Fibroblast of lung (primary cell): ENCODE measurements at places on chromosomes 7 and 10. TPM values are rescaled to one million over a fixed set of nuclear protein-coding genes. Genes with fewer than 3 reads are reported as not detected.
A peak's percentile ranks its signal among the peaks of the same experiment; 100 is the strongest.

Gene C10orf143
- total RNA-seq: 0.51 and 2.0 TPM in 2 replicates

DNA sequence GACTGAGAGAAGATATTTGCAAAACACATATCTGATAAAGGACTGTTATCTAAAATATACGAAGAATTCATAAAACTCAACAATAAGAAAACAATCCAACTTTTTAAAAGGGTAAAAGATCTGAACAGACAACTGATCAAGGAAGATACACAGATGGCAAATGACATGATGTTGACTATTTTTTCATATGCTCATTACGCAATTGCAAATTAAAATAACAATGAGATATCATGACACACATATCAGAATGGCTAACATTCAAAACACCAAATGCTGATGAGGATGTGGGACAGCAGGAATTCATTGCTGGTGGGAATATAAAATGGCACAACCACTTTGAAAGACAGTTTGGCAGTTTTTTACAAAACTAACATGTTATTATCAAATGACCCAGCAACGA, 8.9 kb downstream of the DENND11 start:
- DNase-seq: no peak

DNA sequence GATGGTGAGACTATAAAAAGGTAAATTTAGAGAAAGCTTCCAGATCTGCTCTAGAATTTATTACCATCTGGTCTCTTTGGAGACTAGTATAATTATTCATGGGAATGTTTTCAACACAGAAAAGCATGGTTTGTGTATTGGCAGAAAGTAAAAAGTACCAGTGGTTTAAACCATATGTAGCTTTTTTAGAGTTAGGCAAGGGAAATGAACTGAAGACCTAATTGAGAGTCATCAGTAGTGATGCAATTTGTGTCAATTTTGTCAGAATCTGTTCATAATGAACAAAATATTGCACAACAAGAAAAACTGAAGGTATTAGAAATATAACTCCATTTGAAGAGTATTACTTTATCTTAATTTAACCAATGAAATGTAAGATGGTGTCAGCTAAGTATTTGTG, 181.4 kb downstream of the ADK start:
- peak; percentile 20 for DNase-seq

- DNase-seq: no peak
Observed at GRCh38 chr7:146321301-146321700, 204.7 kb downstream of the CNTNAP2 start.

- no peak for DNase-seq
Observed at GRCh38 chr10:51206500-51206899, 132.2 kb downstream of the PRKG1 start.

DNA sequence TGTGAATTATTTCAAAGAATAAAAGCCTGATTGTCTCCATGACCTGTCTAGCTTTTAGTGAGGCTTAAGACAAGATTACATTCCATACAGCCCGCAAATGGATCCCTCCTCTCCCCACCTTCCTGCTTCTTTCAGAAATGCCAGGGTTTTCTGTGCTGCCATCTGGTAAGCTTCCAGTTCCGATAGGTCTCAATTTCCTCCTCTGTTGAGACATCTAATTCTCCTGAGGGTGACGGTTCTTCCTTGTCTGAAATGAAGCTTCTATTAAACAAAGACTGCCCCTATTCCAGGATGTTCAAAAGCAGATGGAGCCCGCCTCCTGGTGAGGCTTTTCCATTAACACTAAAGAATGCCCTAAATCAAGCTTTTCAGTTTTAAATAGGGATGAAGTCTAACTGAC, 295.6 kb downstream of the PTPRN2 start:
- no peak for DNase-seq

GRCh38 chr7:29556405-29557195, 7.0 kb upstream of the PRR15 start:
- no peak for DNase-seq

- peak; percentile 37 for DNase-seq
Observed at GRCh38 chr10:34576797-34577196, 238.3 kb downstream of the PARD3 start.

- no peak for DNase-seq
Observed at GRCh38 chr7:104328970-104329825, 795 bp downstream of the LHFPL3 start.

DNA sequence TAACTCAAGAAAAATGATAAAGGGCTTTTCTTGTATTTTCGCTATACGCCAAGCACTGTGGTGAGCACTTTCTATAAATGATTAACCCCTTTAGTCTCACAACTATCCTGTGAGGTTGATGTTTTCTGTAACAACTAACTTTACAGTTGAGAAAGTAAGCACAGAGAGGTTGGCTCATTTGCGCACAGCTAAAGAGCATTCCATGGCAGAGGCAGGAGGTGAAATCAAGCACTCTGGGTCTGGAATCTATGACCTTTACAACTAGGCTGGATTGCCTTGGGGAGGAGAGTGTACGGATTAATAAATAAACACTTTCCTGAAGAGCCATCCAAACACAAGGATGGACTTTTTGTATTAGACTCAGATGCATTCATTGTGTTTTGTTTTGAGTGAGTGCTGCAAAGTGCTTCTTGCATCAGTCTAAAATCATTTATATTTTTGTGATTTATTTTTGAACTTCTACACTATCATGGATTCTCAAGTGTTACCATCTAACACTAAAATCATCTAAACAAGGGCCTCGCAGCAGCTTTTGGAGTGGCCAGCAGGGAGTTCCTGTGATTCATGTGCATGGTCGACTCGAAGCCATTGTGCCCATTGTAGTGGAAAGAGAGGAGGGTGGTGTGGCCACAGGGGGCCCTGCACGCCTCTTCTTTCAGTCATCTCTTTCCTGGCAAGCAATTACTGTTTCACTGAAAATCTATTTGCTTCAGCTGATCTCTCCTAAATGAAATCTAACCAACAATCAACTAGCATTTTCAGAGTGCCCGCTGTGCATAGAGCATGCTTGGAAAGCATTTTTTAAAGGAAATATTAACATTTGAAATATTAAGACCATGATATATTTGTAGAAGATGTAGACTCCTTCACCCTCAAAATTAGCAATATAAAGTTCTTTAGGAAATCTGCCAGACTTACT, 633.4 kb upstream of the COBL start:
- DNase-seq: no peak

DNA sequence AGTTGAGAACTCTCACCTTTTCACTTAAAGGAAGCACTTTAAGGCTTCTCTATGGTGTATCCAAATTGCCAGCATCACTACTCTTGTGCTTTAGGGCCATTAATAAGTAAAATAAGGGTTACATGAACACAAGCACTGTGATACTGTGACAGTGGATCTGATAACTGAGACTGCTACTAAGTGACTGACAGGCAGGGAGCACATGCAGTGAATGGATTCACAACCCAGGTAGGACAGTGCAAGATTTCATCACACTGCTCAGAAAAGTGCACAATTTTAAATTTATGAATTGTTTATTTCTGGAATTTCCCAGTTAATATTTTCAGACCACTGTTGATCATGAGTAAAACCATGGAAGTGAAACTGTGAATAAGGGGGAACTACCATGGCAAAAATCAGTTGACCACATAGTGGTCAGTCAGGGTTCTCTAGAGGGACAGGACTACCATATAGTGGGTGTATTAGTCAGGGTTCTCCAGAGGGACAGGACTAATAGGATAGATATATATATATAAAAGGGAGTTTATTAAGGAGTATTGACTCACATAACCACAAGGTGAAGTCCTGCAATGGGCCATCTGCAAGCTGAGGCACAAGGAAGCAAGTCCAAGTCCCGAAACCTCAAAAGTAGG, 20.9 kb upstream of the CYP51A1 start:
- no peak for DNase-seq

- no peak for DNase-seq
Observed at GRCh38 chr10:132829403-132829802, 43.5 kb upstream of the NKX6-2 start.

Gene TMEM176A
- total RNA-seq: 14.2 and 61.1 TPM in 2 replicates

- DNase-seq: peak; percentile 17
Observed at GRCh38 chr7:78543976-78544375, 745.4 kb downstream of the PHTF2 start.
